Body of pancreas (tissue), 4 donors: ENCODE measurements at places on chromosomes 7 and 10. TPM values are rescaled to one million over a fixed set of nuclear protein-coding genes. Genes with fewer than 3 reads are reported as not detected.

CCDC3 gene
- total RNA-seq, result 17.1 TPM

SFMBT2 gene
- total RNA-seq, result 1.6 TPM

PRKCQ gene
- total RNA-seq, result 0.33 TPM

GDF2 gene
- total RNA-seq, result not detected

VIPR2 gene
- total RNA-seq, result 18.2 TPM

RAMP3 gene
- 14.0 TPM for total RNA-seq

CDHR1 gene
- not detected for total RNA-seq

SEC31B gene
- total RNA-seq, result 4.3 TPM

EIF5AL1 gene
- not detected for total RNA-seq

SPDYE9 gene
- total RNA-seq, result not detected

TIMM23 gene
- total RNA-seq, result 34.9 TPM

TRPV5 gene
- not detected for total RNA-seq

HMX3 gene
- total RNA-seq, result not detected

TMEM196 gene
- 0.26 TPM for total RNA-seq

TMEM176B gene
- total RNA-seq, result 36.3 TPM

ANK3 gene
- 41.0 TPM for total RNA-seq

CYP3A4 gene
- 0.99 TPM for total RNA-seq

CFTR gene
- total RNA-seq, result 251 TPM

EZH2 gene
- 4.0 TPM for total RNA-seq

CRPPA gene
- total RNA-seq, result 1.0 TPM

INTS15 gene
- total RNA-seq, result 25.7 TPM

ABCA13 gene
- under 0.01 TPM for total RNA-seq

DKK1 gene
- total RNA-seq, result not detected

ACHE gene
- 6.2 TPM for total RNA-seq
